Ammon's horn (tissue), 1 donor: ENCODE measurements at places on chromosomes 16 and 17.

DNA sequence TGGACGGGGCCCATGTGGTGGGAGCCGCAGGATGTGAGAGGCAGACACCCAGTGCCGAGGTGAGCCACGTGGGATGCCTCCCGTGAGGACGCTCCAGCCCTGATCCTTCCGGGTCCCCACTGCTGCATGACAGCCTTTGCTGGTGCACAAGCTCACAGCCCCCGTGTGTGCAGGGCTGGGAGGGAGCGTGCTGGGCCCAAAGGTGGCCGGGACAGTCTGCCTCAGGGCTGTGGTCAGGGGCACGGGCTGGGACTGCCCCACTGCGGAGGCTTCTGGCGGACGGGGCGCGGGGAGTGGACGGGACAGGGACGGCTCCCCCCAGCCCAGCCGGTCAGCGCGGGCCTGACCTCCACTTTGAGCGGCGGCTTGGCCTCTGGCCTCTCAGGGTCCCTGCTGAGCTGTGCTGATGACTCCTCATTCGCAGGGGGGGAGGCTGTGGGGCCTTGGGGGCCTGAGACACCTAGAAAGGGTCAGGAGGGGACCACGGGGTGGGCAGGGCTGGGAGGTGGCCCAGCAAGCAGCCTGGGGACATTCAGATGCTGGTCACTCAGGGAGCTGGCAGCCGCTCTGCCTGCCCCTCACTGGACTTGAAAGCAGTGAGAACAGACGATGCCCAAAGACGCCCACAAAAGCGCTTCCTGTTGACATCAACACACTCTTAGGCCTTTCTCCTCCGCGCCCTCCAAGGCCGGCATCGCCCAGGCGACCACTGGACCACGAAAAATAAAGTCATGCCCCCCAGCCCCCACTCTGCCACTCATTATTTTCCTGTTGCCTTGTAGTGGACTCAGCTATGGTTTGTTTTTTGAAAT lies 9.3 kb upstream of the METRNL start:
- DNase-seq, result peak; percentile 32

GRCh38 chr17:41930009-41930832 lies at the start of gene ODAD4:
ODAD4 (plus strand) TSS chr17:41930617; CDS start chr17:41930724, 107 bp downstream.
- peak; percentile 97 for DNase-seq

- DNase-seq, result peak; percentile 87
Measured at GRCh38 chr17:21551081-21551881, 141.0 kb upstream of the KCNJ18 start.

DNA sequence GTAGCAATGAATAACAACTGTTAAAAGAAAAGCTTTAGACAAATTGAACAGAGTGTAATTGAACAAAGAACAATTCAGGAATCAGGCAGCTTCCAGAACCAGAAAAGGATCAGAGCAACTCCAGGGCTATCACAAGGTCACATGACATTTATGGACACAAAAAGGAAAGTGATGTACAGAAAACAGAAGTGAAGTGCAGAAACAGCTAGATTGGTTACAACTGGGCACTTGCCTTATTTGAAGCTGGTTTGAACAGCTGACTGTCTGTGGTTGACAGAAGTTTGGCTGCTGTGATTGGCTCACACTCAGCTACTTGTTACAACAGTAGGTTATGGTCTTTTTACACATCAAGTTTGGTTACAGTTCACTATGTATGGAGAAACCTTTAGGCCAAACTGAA lies 14.8 kb downstream of the EFCAB5 start:
- DNase-seq, result peak; percentile 9

DNA sequence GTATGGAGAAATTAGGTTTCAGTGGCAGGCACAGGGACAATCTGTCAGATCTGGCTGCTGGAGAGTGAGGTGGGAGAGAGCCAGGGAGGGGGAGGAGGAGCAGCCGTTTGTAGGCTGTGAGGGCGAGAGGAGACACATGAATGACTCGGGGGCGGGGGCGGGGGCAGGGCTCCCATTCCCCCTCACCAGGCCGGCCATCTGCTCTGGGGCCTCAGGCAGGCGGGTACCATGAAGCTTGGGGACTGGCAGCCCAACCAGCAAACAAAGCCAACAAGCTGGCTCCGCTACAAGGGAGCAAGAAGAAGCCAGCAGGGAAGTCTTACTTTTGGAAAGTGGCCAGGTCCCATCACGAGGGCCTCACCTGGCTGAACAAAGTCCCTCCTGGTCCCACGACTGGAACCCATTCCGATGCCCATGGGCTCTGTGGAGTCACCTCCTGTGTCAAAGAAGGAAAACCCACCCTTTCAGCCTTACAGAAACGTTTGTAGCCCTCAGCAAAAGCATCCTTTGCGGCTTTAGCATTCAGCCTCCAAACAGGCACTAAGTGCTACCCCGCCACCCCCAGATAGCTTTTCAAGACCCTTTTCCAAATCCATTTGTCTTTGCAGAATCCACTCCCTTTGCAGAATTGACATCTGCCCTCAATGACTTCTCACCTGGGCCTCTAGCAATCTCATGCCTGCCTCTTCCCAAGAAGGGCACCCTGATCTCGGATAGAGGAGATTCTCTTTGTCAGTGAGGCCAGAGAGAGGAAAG lies 9.2 kb upstream of the SSTR2 start:
- peak; percentile 41 for DNase-seq

- no peak for DNase-seq
Measured at GRCh38 chr17:70375813-70376770, 206.8 kb downstream of the KCNJ2 start.

GRCh38 chr16:67454104-67454503 lies 23.2 kb downstream of the HSD11B2 start:
- no peak for DNase-seq

DNA sequence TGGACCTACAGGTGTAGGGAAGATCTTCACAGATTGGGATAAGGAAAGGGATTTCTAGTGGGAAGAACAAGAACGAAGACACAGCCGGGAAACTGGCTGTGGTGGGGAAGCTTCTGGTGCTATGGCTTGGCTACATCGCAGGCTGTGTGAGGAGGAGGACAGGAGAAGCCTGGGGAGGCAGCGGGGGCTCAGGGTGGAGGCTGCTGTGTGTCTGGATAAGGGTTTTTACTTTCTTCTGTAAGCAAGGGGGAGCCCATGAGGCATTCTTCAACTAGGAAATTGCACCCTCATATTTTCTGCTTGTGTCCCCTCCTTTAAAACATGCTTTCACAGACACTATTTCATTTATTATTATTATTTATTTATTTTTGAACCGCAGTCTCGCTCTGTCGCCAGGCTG lies 2.9 kb upstream of the RHBDF2 start:
- no peak for DNase-seq

- DNase-seq, result peak; percentile 33
Measured at GRCh38 chr17:42459801-42460281, 1.2 kb downstream of the ATP6V0A1 start.

DNA sequence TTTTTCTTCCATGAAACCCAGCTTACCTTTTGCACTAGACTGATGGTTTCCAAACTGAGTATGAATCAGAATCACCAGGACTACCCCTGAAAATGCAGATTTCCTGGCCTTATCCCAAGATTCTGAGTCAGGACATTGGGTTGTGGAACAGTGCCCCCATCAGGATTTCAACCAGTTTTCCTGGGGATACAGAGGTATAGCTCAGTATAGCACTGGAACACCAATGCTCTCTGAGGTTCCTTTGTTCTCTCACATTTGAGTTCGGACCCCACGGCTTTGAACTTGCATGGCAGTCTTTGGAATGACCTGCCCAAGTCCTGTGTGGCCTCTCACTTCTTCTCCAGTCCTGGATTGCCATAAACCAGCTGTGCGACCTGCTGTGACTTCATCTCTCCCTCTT lies 12.8 kb upstream of the CCL8 start:
- peak; percentile 17 for DNase-seq
